Stimulated activated naive CD4-positive, alpha-beta T cell (primary cell): ENCODE measurements at places on chromosomes 11 and 22.

DNA sequence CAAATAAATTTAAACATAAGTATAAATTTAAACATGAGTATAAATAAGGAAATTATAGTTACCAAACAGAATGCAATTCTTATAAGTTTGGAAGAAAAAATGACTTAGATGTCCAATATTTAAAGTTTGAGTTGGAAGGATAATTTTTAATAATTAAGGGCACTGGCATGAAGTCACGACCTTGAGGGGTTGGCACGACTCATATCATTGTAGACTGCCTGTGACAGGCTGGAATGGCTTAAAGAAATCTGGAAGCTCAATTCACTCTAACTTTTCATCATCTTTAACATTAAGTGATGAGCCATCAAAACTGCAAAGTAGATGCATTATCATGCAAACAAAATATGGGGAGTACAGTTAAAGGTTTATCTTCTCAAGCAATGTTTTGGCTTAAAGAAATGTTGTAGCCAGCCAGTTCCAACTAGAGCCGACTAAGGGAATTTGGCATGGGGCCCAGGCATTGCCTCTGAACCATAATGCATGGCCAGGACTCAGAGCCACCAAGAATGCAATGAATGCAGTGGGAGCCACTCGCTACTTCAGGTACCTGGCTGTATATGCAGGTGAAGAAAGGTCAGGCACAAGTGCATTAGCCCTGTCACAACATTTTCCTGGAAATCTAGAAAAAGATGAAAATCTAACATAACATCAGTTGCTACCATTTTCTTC, 33.4 kb downstream of the PGR start:
- no peak for DNase-seq

DNA sequence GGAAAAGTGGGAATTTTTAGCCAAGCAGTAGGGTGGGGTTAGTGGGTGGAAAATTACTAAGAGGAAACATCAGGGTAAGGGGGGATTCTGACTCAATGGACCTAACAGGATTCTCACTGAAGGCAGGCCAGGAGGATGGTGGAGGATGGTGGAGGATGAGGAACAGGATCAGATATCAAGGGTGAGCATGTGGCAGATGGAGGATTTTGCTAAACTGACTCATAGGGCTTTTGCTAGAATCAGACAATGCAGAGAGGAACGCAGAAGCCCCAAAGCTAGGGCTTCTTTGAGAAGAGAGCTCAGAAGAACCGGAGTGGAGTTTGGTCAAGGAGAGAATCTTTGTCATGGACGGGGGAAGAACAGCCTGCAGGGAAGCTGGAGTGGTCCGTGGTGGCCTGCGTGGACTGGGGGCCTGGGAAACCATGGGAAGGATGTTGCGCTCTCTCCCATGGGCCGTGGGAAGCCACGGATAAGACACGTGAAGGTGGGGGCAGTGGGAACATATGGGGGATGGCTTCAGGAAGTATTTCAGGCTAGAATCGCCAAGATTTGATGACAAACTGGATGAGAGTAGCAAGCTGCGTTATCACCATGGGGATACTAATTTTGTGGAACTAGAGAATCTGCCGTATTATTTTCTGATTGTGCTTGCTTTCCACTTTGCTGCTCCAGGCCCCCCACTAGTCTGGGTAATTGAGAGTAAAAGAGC, 165.2 kb downstream of the LDLRAD3 start:
- DNase-seq = no peak

- no peak for DNase-seq
These were observed 131.4 kb downstream of the TENM4 start for GRCh38 chr11:79309407-79309806.

DNA sequence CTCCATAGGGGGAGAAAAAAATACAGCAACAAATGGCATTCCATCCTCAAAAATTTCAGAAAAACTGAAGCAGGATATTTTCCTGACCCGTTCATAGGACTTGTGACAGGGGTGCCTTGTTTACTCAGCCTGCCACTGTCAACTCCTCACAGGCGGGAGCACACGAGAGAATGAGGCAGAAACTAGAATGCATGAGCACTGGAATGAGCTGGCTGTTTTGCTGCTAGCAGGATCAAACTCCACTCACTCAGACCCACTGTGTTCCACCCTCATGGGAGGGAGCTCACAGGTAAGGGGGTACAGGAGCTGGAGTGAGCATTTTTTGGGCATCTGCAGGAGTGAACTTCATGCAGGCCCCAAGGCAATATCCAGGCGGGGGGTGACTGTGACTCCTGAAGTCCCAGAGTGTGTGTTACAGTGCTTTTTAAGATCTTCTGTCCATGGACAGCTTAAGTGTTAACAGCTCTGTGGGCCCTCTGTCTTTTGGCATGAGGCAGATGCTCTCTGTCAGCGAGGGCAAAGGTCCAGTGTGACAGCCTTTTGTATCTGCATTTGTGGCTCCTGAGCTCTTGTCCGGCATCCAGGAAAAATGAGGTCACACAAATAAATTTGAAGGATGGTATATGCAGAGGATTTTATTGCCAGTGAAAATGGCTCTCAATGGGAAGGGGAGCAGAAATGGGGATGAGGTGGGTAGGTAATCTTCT, 905.7 kb upstream of the TENM4 start:
- DNase-seq = no peak

DNA sequence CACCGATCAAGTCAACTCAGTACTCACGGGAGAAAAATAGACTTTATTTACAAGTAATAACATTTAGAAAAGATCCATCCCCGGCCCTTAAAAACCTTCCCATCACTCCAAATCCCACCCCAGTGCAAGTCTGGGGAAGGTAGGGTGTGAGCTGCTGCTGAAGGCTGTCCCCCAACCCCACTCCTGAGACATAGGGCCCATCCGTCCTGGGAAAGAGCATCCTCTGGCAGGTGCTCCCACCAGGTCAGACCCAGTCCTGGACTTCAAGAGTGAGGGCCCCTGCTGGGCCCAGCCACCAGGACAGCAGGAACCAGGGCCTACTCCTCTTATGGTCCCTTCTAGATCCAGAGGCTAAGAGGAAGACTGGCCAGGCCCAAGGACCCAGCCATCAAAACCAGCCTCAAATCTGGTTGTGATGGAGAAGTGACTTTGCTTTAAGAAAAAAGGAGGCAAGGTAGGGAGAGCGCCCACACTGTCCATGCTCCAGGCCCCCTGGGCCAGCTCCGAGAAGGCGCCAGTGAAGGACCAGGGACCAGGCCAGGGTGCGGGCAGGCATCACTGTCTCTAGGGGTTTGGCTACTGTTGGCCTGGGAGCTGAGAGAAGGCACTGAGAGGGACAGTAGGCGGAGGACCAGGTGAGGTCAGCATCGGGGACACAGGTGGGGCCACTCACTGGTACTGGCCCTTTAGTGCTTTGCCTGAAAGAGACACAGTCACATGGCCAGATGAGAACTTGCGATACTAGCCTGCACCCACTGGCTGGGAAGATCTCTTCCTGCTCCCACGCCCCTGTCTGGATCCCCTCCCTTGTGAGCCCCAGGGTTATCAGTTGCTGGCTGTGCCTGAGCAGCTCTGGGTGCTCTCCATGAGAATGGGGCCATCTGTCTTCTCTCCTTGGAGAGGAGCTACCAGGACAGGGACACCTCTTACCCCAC, 4.4 kb downstream of the IL18BP start:
- no peak for DNase-seq

- no peak for DNase-seq
These were observed 240.4 kb downstream of the DYNC2H1 start for GRCh38 chr11:103349595-103349994.

GRCh38 chr11:107705027-107705426, 6.8 kb downstream of the SLN start:
- no peak for DNase-seq
